ENCODE measurements at places on chromosomes 11 and 22.

- no peak for DNase-seq
These were observed 108.0 kb upstream of the CADM1 start for GRCh38 chr11:115612046-115612730.

DNA sequence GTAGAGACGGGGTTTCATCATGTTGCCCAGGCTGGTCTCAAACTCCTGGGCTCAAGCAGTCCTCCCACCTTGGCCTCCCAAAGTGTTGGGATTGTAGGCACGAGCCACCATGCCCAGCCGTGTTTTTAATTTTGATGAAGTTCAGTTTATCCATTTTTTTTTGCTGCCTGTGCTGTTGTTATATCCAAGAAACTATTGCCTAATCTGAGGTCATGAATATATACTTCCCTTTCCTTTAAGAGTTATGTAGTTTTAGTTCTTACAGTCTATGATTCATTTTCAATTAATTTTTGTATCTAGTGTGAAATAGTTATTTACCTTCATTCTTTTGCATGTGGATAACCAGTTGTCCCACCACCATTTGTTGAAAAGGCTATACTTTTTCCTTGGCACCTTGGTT, 50.3 kb upstream of the SORL1-AS1 start:
- no peak for DNase-seq

- DNase-seq = no peak
These were observed 62.1 kb downstream of the PDHX start for GRCh38 chr11:34978236-34979191.

DNA sequence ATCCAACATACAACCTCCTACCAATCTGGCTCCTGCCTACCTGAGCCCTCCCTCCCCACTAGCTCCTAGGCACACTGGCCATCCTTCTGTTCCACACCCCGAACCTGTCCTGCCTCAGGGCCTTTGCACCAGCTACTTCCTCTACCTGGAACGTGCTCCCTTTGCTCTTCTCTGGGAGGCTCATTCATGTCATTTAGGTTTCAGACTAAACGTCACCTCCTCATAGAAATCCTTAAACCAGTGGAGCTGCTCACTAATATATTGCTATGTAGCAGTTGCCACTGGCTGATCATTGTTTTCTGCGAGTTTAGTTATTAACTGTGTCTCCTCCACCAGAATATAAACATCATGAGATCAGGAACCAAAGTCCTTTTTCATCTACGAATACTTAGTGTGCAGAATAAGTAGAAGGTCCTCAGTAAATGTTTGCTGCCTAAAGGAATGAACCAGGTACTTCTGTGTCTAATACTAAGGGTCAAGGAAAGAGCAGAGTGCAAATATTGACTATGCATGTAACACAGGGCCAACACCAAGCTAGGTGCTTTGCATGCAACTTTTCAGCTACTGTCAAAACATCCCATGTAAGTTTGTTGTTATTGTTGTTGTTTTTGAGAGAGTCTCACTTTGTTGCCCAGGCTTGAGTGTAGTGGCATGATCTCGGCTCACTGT, 277.6 kb upstream of the SYN3 start:
- no peak for DNase-seq

GRCh38 chr11:35236667-35237003, 97.7 kb downstream of the CD44 start:
- DNase-seq = no peak

- DNase-seq = no peak
These were observed 106.2 kb upstream of the USP47 start for GRCh38 chr11:11735586-11735985.

GRCh38 chr11:27239305-27239942, 123.6 kb downstream of the CCDC34 start:
- no peak for DNase-seq

DNA sequence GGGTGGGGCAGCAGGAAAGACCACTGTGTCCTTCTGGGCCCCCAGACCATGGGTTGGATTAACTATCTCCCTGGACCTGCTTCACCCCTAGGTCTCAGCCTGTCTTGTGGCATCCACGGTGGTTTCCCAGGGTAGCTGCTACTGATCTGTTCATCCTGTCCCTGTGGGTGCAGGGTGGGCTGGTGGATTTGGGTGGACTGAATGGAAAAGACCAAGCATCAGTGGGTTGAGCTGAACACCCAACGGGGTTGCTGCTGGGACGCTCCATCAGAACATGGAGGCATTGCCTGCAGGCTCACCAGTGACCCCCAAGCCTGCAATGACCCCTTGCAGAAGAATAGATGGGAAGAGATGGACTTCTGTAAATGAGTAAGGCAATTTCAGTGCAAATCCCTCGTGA, 812.1 kb downstream of the TBC1D22A start:
- no peak for DNase-seq

DNA sequence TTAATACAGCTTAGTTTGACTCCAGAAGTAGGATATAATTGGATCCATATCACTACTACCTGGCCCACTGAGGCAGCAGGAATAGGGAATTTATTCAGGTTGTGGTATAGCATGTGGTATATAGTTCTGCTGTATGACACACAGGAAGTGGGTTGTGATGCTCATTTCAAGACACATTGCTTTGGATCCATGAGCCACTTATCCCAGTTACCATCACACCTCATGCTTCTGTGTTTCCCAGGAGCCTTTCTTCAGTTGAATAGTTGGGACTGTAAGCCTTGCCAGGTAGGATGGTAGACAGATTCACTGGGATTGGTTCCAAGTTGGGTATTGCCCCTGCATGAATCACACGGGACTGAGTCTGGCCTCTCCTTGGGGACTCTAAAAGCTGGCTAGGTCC, 9.9 kb upstream of the SLC37A2 start:
- DNase-seq = no peak

DNA sequence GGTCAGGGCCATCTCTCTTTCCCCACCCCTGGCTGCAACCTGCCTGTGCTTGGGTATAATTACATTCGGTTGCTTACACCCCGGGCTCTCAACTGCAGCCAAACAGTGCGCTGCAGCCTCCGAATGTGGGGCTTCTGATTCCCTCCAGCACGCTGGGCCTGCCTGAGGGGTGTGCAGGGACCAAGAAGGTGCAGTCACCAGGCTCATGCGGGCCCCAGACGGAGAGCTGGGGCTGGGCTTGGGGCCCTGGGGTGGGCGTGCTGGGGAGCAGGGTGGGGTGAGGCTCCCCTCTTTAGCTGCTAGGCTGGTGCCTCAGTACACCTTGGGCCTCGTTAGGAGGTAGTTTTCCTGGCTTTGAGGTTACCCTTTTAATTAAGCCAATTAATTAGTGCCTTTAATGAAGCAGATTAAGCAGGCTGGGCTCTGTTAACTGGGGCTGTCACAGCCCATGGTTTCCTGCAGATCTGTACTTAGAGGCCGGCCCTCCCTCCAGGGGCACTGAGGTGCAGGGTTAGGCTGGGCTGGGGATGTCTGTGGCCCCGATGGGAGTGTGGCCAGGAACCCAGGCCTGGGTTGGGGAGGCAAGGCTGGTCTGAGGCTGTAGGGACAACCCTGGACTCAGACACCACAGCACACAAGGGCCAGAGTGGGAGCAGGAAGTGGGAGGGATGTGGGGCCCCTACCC, 17.3 kb downstream of the FLRT1 start:
- DNase-seq = no peak

- no peak for DNase-seq
These were observed 25.8 kb downstream of the TSKU start for GRCh38 chr11:76808996-76809395.

DNA sequence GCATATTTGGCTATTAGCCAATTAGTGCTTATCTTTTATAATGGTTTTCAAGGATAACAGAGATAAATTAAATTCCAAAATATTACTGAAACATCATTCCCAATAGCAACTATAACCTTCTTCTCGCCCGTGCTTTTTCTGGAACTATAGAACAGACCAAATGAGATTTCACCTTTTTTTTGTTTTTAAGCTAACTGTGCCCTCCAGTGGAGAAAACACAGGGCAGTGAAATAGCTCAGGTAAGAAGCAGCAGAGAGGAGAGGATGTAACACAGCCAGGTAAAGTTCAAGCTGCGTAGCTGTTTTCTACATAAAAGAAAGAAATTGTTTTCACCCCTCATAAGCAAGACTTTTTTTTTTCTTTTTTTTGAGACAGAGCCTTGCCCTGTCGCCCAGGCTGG, 28.2 kb downstream of the HSD17B12 start:
- DNase-seq = no peak

- DNase-seq = no peak
These were observed 26.9 kb upstream of the GRAMD4 start for GRCh38 chr22:46593211-46593681.

- no peak for DNase-seq
These were observed 40.2 kb downstream of the TSPAN18 start for GRCh38 chr11:44766972-44767278.

DNA sequence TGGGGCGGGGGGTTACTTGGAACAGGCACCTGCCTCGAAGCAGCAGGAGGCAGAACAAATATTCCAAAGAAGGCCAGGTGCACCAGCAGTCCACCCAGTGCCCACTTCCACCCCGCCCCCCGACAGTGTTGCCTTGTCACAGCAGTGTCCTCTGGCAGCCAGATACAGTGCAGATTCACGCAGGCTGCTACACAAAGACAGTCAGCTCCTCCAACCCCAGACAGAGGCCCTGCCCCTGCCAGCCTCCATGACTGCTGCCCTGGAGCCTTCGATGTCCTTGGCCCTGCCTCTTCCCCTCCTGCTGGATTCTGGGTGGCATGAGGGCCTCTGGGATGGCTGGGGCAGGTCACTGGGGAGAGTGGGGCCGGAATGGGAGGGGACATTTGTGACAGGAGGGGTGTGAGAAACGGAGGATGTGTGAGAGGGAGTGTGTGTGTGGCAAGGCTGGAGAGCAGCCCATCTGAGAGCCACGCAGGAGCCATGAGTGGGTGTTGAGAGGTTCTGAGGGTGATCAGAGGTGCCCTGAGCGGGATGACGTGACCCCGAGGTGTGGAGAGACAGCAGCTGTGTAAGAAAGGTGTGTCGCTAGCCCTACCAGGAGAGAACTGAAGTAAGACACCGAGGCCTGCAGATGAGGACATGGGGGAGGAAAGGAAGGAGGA, 173.7 kb downstream of the CEP164 start:
- no peak for DNase-seq

GRCh38 chr22:45298934-45299505, 10.7 kb upstream of the FAM118A start:
- DNase-seq = no peak

- no peak for DNase-seq
These were observed 123.4 kb upstream of the ARHGAP42 start for GRCh38 chr11:100563541-100564280.

- no peak for DNase-seq
These were observed 34.9 kb downstream of the JRKL start for GRCh38 chr11:96424693-96425092.

- DNase-seq = no peak
These were observed 85.7 kb downstream of the BLID start for GRCh38 chr11:122030286-122030685.

GRCh38 chr11:126058105-126058874, 4.4 kb downstream of the CDON start:
- DNase-seq = no peak

DNA sequence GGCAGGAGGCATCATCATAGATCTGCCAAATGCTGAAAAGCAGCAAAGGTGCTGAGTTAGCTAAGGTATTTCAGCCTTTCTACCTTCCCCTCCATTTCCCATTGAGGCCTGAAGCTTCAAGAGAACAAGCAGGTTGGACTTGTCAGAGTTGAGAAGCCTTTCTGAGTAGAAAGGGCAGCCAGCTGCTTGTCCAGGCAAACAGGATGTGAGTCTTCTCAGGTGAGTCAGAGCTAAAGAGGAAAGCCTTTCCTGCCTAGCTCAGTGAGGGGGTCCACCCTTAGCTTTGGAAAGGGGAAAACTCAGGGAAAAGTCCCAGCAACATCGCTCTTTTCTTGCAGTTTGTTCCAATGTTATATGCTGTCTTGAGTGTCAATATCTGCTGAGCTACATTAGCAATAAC, 13.2 kb upstream of the MPZL2 start:
- no peak for DNase-seq

DNA sequence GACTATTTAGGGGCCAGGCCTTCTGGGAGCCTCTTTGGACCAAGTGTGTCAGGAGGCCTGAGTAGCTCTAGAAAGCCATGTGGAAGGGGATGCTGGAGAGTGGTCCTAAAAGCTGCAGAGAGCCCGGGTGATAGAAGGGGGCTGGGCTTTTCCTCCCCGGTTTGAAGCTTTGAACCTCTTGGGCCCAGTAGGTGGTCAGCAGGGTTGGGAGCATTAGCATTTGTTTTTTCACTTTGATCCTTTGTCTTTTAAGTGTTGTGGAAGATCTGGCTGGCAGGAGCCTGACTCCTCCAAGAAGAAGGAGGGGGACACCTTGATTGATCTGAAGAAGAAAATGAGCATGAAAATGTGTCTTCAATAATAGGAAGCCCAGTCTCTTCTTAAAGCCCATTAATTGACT, 596.6 kb downstream of the INSC start:
- no peak for DNase-seq

GRCh38 chr11:30666817-30667216, 80.7 kb upstream of the MPPED2 start:
- DNase-seq = no peak

DNA sequence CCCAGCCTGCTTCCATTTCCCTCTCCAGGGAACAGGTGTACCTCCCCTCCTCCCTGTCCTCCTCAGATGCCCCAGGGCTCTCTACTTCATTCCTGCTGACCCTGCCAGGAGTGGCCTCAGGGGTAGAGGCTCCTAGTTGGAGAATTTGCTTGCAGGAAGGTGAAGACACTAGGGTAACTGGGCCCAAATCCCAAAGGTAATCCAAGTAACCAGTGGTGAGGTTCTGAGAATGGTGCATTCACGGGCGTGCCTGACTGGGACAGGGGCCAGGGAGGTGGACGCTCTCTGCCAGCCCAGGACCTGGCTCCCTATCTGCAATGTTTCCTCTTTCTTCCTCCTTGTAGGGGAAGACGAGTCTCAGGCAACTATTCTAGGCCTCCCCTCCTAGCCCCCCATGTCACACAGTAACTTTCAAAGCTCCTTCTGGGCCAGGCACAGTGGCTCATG, 2.9 kb downstream of the SLC35C1 start:
- no peak for DNase-seq

GRCh38 chr11:3934658-3935057, 79.2 kb downstream of the STIM1 start:
- DNase-seq = no peak

DNA sequence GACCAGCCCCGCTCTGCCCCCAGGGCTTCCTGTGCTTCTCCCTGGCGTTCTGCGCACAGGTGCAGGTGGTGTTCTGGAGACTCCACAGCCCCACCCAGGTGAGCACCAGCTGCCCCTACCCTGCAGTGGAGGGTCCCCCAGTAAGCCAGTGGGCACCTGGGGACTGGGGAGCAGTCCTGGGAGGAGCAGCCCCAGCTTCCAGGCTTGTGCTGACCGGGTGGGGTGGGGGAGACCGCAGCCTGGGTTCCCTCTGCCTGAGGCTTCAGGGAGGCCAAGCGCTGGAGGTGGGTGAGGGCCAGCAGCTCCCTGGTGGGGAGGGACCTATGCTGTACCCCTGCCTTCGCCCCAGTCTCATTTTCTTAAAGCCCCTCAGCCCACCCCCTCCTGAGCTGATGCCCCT, 6.9 kb downstream of the TSPAN32 start:
- DNase-seq = no peak

GRCh38 chr11:132024587-132025295, 654.3 kb downstream of the NTM start:
- no peak for DNase-seq

DNA sequence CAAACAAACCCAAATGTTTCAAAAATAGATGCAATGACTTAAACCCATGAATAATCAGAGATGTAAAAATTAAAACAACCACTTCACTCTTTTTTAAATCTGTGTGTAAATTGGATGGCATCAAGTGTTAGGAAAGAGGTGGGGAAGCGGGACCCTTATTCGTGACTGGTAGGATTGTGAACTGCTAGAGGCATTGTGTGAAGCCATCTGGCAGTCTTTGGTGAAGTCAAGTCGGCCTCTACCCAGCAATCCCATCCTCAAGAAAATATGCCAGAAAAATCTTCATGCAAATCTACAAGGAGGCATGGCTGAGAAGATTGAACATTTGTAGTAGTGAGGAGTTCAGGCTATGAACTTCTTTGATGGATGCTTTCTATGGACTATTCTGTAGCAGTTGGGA, 114.6 kb upstream of the C11orf87 start:
- no peak for DNase-seq

Measured in cortex of kidney (tissue), 1 donor.